ENCODE measurements at places on chromosomes 4 and X. TPM values are rescaled to one million over a fixed set of nuclear protein-coding genes. Genes with fewer than 3 reads are reported as not detected.

Gene CNGA1
- 0.39 TPM for total RNA-seq

Gene ARR3
- not detected for total RNA-seq

Gene NLGN3
- 1.7 TPM for total RNA-seq

Gene BTC
- total RNA-seq = 0.11 TPM

Gene SPARCL1
- total RNA-seq = 1.1 TPM

Gene INTU
- total RNA-seq = 11.2 TPM

Gene LRRC66
- total RNA-seq = not detected

Gene TMEM271
- 3.6 TPM for total RNA-seq

Gene FOXR2
- not detected for total RNA-seq

Gene FGB
- not detected for total RNA-seq

Gene LRCH2
- total RNA-seq = 4.2 TPM

Gene KCTD8
- not detected for total RNA-seq

Gene LEF1
- total RNA-seq = 2.5 TPM

Gene FAM53A
- total RNA-seq = 3.1 TPM

Gene S100G
- not detected for total RNA-seq

Gene ADH1C
- not detected for total RNA-seq

Gene REELD1
- total RNA-seq = not detected

Gene SPINK2
- not detected for total RNA-seq

Gene ATP7A
- 9.0 TPM for total RNA-seq

Gene GPR119
- not detected for total RNA-seq

Gene PAGE2B
- total RNA-seq = not detected

Gene ETNPPL
- 0.52 TPM for total RNA-seq

Gene CXCL6
- 0.28 TPM for total RNA-seq
